Fibroblast of upper back skin (primary cell): ENCODE measurements at places on chromosomes 4 and X.
A peak's percentile ranks its signal among the peaks of the same experiment; 100 is the strongest.

- peak; percentile 45 for DNase-seq
Measured at GRCh38 chrX:103442536-103442901, 66.2 kb downstream of the BEX3 start.

- DNase-seq: peak; percentile 19
Measured at GRCh38 chrX:12118134-12118533, 20.1 kb upstream of the FRMPD4 start.

- DNase-seq: peak; percentile 3
Measured at GRCh38 chr4:187027272-187027671, 303.6 kb upstream of the FAT1 start.

- DNase-seq: peak; percentile 31
Measured at GRCh38 chrX:96619588-96619987, 65.1 kb upstream of the DIAPH2 start.

GRCh38 chrX:125678258-125678657, 358.6 kb downstream of the TEX13C start:
- no peak for DNase-seq

DNA sequence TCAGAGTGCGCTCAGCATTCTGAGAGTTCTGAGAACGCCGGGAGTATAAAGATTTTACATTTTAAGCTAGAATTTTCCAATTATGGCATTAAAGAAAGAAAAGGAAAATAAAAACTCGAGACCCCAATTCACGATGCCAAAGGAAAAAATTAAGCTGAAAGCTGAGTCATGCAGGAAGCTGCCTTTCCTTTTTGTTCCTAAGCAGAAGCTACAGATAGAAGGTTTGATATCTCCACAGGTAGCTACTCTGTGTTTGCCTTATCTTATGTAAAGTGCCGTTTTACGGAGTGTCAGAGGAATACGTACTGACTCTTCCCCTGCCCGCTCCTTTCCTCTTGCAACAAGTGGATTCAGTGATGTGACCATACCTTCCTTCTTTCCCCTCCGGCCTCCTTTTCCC, 10.8 kb upstream of the SORBS2 start:
- DNase-seq: no peak

GRCh38 chr4:8523175-8523574, 57.0 kb upstream of the GPR78 start:
- no peak for DNase-seq

DNA sequence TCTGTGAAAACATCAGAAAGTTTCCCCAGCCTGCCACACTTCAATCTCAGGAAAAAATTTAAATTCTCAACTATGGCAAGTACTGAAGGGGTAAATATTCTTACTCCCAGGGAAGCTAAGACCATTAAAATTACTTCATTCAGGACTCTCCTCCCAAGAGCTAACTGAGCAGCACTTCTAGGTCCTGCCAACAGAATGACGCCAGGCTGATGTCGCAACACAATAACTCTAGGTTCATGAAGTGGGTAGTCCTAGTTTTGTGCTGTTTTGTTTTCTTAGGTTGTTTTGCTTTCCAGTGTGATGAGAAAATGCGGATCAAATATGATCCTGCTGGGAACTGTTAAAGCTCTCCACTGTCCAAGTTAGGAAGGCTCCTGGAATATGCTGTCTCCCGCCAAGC, 180.0 kb downstream of the NKX6-1 start:
- DNase-seq: peak; percentile 7

DNA sequence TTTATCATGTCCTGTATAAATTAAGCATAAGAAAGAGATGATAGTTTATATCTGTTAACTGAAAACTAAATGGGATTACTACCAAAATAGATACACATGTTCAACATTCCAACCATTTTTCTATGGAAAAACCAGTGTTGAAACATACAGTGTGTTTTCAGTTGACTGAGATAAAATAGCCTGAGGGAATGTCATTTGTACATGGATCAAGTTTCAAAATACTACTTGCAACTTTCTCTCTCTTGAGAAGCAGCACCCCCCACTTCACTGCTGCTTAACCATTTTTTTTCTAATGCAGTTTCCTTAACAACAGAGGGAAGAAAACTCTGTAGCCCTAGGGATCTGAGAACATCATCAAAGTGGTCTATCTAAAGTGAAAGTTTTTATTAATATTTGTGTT, 70.8 kb downstream of the NPNT start:
- DNase-seq: peak; percentile 79

- DNase-seq: peak; percentile 33
Measured at GRCh38 chr4:174828845-174829701, at the start of gene GLRA3. TSS of gene GLRA3 (minus strand) at chr4:174829247. CDS start at chr4:174828811, 436 bp downstream.

- no peak for DNase-seq
Measured at GRCh38 chr4:184424993-184425758, 49.2 kb downstream of the IRF2 start.

- no peak for DNase-seq
Measured at GRCh38 chr4:42789041-42789567, 103.4 kb upstream of the GRXCR1 start.

DNA sequence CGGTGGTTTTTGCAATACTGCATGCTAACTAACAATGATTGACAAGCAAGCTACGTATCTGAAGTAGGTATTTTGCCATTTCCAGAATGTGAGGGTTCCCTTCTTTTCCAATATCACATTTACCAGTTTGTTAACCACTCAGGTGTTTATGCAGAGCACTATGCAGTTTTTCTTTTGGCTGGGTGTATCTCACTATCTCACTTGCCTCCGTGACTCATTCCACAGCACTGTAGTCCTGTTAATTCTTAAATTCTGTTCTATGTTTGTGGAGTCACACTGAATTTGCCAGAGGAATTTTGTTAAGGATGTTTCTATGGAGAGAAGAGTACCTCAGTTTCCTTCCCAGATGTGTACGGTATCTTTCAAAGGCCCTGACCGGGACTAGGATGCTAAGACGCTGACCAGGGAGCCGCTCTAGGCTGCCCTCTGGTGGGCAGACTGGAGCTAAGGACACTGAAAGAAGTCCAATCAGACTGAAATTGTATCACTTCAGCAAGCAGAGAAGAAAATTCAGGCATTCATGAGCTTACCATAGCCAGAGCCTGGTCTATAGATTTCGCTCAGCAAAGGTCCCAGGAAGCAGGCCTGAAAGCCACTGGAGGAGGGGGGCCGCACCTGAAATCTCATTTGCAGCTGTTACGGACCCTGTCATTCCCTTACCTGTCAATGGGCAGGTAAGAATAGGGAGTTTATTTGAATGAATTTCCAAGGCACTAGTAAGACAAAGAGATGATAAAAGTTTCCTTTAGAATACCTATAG, 388.4 kb upstream of the SPOCK3 start:
- peak; percentile 59 for DNase-seq

DNA sequence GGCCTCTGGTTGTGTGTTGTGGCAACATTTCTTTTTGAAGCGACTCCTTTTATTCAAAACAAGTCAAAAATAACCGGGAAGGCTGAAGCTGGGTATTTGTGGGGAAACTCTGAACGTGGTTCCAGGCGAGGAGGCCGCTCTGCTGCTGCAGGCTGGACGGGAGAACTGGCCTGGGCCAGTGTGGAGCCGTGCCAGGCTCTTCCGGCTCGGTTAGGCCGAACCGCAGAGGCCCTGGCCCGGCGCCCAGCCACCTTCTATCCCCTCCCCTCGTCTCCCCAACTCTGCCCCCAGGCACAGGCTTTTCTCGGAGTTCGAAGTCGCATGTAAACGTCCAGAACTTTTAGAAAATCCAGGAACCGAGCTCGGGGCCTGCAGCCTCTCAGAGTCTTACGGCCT, 2.4 kb upstream of the BCOR start:
- DNase-seq: no peak

DNA sequence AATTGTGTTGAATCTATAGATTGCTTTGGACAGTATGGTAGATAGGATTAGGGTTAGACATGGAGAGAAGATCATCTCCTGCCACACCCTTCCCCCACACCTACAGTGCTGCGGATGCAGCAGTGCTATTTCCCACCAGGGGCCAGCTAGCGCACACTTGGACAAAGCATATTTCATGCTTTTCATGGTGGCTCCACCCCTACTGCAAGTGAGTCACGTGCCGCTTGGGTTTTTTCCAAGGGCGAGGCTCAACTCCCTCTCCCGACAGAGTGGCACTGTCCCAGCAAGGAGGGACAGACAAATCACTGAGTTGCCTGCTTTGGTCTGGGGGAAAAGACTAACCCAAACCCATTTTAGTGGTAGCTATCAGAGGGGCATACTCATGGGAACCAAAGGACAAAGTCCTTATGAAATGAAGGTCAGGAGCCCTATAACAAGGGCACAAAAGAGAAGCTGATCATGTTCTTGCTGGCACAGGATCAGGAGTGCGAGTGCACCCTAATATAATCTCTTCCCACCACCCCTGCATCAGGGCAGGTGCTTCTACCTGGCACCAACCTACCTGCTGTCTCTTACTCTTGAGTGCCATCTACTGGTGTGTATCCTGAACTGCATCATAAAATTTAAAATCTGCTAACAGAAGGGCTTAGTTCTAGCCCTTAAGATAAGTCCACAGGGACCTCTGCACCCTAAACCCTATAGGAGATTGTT, 55.1 kb upstream of the PGAM4 start:
- DNase-seq: peak; percentile 1

DNA sequence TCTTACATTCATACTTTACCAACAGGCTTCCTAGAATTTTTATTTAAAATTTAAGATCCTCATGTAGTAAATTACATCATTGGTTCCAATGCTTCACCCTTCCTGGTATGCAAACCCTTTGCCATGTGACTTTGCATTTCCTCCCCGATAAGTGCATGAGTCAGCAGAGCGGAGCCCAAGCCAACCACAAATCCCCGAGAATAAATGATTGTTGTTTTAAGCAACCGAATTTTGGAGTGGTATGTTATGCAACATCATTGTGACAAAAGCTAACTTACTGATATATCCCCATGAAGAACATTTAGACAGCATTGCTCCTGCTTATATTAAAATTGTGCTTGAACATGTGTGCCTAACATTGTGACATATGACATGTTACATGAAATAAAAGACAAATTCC, 199.4 kb upstream of the DDX53 start:
- DNase-seq: peak; percentile 87

- DNase-seq: no peak
Measured at GRCh38 chrX:33207056-33207455, 4.3 kb downstream of the DMD start.

DNA sequence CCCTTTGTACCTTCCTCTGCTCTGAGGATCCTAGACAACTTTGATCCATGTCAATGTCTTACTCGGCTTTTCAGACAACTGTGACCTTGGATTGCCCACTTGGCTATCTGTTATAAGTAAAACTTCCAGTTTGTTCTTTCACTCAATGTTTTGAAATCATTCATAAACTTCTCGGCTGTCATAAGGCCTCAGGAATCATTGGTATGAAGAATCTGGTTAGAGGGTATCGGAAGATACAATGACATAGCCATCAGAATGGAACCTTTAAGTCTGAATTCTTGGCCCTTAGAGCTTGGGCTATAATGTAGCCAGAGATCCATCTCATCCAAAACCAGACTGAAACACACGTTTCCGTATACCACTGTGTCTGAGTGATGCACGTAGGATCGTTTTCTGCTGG, 59.0 kb upstream of the WDR1 start:
- DNase-seq: peak; percentile 13

GRCh38 chr4:18366892-18367291, 345.3 kb upstream of the LCORL start:
- DNase-seq: peak; percentile 11

- DNase-seq: no peak
Measured at GRCh38 chr4:169241464-169241863, 29.3 kb downstream of the SH3RF1 start.

GRCh38 chr4:24956091-24956490, 43.2 kb upstream of the CCDC149 start:
- DNase-seq: no peak

DNA sequence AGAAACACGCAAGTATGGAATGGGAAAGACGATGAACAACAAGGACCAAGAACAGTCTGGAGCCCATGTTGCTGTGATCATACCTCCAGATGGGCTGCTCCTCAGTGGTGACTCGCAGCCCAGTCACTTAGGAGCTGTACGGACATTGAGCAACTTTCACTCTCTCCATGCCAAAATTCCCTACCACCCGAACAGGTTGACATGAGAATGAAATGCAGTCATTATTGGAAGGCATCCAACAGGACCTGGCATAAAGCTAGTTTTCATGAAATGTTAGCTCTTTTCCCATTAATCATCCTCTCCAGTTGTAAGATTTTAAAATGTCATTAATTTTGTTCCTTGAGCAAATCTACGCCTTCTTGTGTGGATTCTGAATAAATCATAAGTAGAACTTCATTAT, 82.7 kb upstream of the GPM6B start:
- DNase-seq: peak; percentile 95

GRCh38 chr4:38612646-38613414, 51.2 kb upstream of the KLF3 start:
- peak; percentile 25 for DNase-seq

GRCh38 chr4:164935363-164935762, 42.1 kb downstream of the TRIM61 start:
- DNase-seq: no peak

- peak; percentile 5 for DNase-seq
Measured at GRCh38 chrX:15834827-15835595, 19.6 kb downstream of the AP1S2 start.

DNA sequence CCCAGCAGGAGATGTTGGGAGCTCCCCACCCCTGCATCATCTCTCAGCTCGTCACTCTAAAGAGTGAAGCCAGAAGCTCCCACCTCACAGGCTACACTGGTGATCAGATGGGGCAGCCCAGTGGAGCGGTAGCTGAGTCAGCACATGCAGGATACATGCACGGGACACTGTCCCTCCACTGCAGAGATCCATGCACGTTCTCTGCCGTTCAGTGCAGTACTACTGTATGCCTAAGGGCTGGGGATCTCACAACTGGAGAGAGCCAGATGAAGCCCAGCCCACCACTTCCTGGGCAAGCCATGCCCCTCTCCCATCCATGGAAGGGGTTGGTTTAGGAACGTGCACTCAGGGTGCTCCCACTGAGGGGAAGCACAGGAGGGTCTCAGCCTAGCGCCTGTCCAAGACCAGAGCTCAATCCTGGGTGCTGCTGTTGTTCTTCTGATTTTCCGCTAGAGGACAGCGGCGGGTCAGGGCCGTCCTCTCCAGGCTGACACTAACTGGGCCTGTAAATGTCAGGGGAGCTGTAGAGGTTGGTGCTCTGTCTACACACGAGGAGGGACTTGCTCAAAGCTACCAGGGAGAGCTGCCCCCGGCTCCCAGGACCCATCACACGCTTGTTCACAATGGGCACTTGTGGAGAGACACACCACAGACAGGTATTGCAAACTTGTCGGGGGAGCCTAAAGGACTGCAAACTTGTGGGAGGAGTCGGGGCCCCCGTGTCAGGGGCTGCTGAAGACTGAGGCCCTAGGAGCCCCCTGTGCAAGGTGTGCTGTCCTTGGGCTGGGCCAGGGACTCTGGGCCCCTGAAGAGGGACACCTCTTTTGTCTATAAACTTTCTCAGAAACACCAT, 18.2 kb upstream of the ABLIM2 start:
- peak; percentile 46 for DNase-seq

DNA sequence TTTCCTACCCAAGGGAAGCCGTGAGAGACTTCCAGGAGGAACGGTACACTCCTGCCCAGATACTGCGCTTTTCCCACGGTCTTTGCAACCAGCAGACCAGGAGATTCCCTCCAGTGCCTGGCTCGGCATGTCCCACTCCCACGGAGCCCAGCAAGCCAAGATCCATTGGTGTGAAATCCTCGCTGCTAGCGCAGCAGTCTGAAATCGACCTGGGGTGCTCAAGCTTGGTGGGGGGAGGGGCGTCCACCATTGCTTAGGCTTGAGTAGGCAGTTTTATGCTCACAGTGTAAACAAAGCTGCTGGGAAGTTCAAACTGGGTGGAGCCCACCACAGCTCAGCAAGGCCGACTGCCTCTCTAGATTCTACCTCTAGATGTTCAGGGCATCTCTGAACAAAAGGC, 284.8 kb upstream of the FGF13 start:
- DNase-seq: no peak
